CD8-positive, alpha-beta memory T cell (primary cell): ENCODE measurements at places on chromosomes 1 and 21.
A peak's percentile ranks its signal among the peaks of the same experiment; 100 is the strongest.

DNA sequence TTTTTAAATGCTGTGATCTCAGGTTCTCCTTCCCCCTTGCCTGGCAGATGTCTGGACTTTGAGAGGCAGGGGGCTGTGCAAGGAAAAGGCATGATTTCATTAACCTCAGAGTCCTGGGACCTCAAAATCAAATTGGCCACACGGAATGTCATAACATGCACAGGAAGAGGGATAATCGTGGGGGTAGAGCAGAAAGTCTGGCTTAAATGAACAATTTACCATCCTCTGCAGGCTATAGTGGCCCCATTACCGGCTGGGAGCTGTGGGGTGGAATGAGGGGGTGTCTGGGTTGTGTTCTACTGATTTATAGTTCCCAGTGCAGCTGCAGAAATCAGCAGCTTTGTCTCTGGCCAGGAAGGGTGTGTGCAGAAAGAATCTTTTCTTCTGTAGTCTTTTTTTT is 10.8 kb downstream of the OPRD1 start:
- H3K4me1 ChIP-seq: no peaks in the 10 kb centered on the region
- H3K27me3 ChIP-seq: no peaks in the 10 kb centered on the region
- no peak for DNase-seq

DNA sequence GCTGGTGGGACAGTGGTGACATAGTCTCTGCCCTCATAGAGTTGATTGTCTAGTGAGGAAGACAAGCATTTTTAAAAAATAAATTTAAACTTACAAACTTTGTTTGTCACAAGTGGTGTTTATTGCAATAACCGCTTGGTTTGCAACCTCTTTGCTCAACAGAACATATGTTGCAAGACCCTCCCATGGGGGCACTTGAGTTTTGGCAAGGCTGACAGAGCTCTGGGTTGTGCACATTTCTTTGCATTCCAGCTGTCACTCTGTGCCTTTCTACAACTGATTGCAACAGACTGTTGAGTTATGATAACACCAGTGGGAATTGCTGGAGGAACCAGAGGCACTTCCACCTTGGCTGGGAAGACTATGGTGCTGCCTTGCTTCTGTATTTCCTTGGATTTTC is 58.4 kb downstream of the LAMC2 start:
- no peaks in the 10 kb centered on the region for H3K4me1 ChIP-seq
- no peak for DNase-seq
- H3K4me3 ChIP-seq: no peak overlapping the region
- H3K36me3 ChIP-seq: no peaks in the 10 kb centered on the region
- H3K27me3 ChIP-seq: no peaks in the 10 kb centered on the region

DNA sequence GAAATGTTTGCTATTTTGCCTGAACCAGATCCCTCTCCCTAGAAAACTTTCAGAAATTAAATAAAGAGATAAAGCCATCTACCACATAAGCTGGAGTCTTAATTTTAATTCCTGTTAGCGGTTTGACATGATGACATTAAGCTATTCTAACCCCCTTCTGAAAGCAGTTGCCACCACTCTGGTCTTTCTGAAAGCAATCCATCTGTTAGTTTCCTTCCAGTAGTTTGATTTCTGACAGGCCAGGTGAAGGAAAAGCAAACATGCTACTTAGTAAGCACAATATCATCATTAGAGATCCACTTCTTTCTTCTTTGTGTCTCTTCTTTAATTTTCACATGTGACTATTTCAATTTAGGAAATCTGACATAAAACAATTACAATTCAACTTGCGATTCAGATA is 39.9 kb downstream of the RGL1 start:
- no peaks in the 10 kb centered on the region for H3K27me3 ChIP-seq
- H3K27ac ChIP-seq: no peak overlapping the region

DNA sequence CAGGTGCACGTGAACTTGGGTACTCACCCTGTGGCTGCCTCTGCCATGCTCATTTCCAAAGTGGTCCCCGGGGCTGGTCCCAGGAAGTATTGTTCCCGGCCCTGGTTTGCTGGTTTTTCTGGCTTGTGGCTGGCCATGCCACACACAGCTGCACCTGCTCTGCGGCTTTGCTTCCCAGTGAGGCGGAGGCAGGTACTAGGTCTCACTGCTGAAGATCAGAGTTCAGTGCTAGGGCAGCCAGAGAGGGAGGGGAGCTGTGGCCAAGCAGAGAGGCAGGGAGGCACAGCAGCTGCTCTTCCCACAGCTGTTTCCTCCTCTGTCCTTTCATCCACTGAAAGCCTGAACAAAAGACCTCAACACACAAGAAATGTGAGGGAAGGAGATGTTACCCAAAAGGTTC is 30.5 kb downstream of the ENO1 start:
- no peak overlapping the region for H3K27ac ChIP-seq
- no peaks in the 10 kb centered on the region for H3K4me1 ChIP-seq
- no peak overlapping the region for H3K4me3 ChIP-seq

- DNase-seq: no peak
- no peak overlapping the region for H3K27ac ChIP-seq
- H3K4me1 ChIP-seq: no peaks in the 10 kb centered on the region
- H3K36me3 ChIP-seq: no peaks in the 10 kb centered on the region
Measured at GRCh38 chr21:36437745-36438128, 42.2 kb downstream of the CLDN14 start.

DNA sequence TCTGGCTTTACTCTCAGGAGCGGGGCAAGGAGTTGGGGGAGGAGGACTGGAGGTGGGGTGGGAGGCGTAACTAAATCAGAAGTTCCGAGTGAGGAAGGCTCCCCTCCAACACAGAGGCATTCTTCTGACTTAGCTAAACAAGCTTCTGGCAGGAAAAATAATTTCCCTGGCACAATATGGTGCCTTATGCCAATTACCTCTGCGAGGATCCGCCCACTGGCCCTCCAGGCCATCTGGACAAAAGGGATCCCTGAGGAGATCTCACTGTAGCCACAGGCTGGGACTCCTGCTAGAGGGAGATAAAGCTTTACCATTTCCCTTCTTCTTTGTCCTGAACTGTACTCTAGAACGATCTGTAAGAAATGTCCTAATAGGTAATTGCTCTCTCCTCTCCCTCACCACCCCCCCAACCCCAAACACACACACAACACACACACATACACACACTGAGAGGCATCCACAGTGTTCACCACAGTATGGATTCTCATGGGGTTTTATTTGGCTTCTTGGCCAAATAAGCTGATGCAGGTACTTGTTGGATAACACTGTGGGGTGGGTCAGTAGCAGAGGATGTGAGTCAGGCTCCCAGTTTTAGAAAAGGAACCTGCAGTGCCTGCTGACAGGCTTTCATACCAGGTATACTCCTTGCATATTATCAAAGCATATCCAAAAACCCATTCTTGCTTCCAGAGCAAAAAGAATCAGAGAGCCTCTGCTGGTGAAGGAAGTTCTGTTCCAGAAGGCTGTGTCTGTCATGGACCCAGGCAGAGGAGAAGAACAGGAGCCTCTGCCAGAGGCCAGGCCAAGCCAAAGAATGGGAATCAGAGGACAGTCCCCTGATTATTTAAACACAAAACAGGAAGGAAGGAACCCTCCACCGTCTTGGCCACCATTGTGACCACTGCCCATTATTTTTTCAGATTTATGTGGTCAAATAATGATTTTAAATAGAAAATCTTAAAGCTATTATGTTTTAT is 169.1 kb downstream of the C1orf21 start:
- no peak overlapping the region for H3K4me3 ChIP-seq
- no peak overlapping the region for H3K27ac ChIP-seq
- H3K4me1 ChIP-seq: no peaks in the 10 kb centered on the region
- no peak for DNase-seq

GRCh38 chr1:33898406-33898805 is 34.5 kb downstream of the HMGB4 start:
- no peak for DNase-seq
- H3K4me3 ChIP-seq: no peak overlapping the region
- H3K27me3 ChIP-seq: no peaks in the 10 kb centered on the region
- no peaks in the 10 kb centered on the region for H3K4me1 ChIP-seq
- no peak overlapping the region for H3K27ac ChIP-seq

DNA sequence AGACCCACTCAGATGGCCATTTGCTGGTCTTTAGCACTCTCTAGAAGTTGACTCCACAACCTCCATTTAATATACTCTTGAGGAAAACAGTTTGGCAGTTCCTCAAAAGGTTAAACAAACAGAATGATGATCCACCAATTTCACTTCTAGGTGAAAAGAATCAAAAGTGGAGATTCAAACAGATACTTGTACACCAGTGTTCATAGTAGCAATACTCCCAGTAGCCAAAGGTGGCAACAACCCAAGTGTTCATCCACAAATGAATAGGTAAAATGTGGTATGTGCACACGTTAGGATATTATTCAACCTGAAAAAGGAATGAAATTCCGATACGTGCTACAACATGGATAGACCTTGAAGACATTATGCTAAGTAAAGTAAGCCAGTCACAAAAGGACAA is 6.3 kb downstream of the PRCC start:
- H3K27ac ChIP-seq: no peak overlapping the region
- no peak overlapping the region for H3K4me3 ChIP-seq
- no peak for DNase-seq
- peaks cover 52% of the 10 kb centered on the region for H3K4me1 ChIP-seq
- H3K27me3 ChIP-seq: no peaks in the 10 kb centered on the region

- H3K4me1 ChIP-seq: no peaks in the 10 kb centered on the region
- no peaks in the 10 kb centered on the region for H3K36me3 ChIP-seq
- H3K4me3 ChIP-seq: no peak overlapping the region
- no peak overlapping the region for H3K27ac ChIP-seq
- DNase-seq: no peak
Measured at GRCh38 chr21:41048145-41048544, 119.8 kb upstream of the BACE2 start.

DNA sequence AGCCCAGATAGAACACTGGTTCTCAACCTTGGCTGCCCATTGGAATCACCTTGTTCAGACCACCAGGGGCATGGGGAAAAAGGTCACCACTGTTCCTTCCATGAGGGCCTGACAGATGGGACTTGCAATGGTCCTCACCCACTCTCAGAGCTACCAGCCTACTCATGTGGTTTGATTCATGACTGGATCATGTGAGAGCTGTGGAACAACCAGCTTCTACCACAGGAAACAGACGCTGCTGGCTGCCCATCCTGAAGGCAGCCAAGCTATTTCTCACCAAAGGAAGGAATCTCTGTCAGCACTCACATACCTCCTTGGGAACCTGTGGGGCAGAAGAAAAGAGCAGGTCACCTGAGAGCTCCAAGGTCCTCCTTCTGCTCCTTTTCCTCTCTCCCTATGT is 53.6 kb downstream of the CAPN8 start:
- no peaks in the 10 kb centered on the region for H3K4me1 ChIP-seq
- H3K4me3 ChIP-seq: no peak overlapping the region
- H3K36me3 ChIP-seq: no peaks in the 10 kb centered on the region
- DNase-seq: no peak
- no peaks in the 10 kb centered on the region for H3K27me3 ChIP-seq

GRCh38 chr1:41343790-41344699 is 17.2 kb upstream of the FOXO6 start:
- no peaks in the 10 kb centered on the region for H3K36me3 ChIP-seq
- no peak overlapping the region for H3K27ac ChIP-seq
- H3K27me3 ChIP-seq: no peaks in the 10 kb centered on the region

GRCh38 chr1:25447547-25447946 is 16.9 kb downstream of the MACO1 start:
- no peak overlapping the region for H3K4me3 ChIP-seq
- H3K27me3 ChIP-seq: no peaks in the 10 kb centered on the region
- peaks cover 9% of the 10 kb centered on the region for H3K36me3 ChIP-seq

DNA sequence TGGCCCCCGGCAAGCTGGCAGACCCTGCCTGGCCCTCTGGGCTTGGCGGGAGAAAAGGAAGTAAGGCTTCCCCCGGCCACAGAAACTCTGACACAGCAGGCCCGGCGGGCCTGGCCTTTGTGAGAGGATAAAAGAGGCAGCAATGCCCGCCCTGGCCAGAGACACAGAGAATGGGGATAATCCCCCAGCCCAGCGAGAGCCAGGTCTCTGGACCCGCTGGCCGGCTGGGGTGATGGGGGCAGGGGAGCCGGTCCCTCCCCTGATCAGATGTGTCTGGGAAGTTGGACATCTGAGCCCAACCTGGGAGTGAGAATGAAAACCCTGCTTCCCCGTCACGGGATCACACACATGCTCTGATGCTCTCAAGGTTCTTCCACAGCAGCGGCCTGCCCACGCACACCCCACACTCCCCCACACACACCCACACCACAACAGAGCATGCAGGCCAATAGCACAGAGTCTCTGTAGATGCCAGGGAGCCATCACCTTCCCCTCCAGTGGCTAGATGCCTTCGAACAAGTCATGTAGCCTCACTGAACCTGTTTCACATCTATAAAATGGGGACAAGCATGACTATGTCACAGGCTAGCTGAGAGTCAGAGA is 4.2 kb downstream of the RSPO1 start:
- H3K36me3 ChIP-seq: no peaks in the 10 kb centered on the region
- DNase-seq: no peak
- no peak overlapping the region for H3K27ac ChIP-seq
- H3K27me3 ChIP-seq: peaks cover 53% of the 10 kb centered on the region

- H3K27me3 ChIP-seq: no peaks in the 10 kb centered on the region
- no peak overlapping the region for H3K27ac ChIP-seq
- H3K36me3 ChIP-seq: no peaks in the 10 kb centered on the region
Measured at GRCh38 chr1:214422137-214422671, 129.2 kb downstream of the PTPN14 start.

- H3K4me1 ChIP-seq: no peaks in the 10 kb centered on the region
- no peaks in the 10 kb centered on the region for H3K36me3 ChIP-seq
- no peaks in the 10 kb centered on the region for H3K27me3 ChIP-seq
- no peak overlapping the region for H3K4me3 ChIP-seq
- no peak for DNase-seq
Measured at GRCh38 chr1:79430437-79430836, 423.9 kb upstream of the ADGRL4 start.

GRCh38 chr1:165899461-165899941 is 72.1 kb downstream of the UCK2 start:
- no peak overlapping the region for H3K4me3 ChIP-seq
- no peaks in the 10 kb centered on the region for H3K36me3 ChIP-seq
- no peak for DNase-seq
- H3K27me3 ChIP-seq: no peaks in the 10 kb centered on the region
- H3K27ac ChIP-seq: no peak overlapping the region

- no peak overlapping the region for H3K27ac ChIP-seq
- H3K36me3 ChIP-seq: no peaks in the 10 kb centered on the region
- no peak for DNase-seq
- no peaks in the 10 kb centered on the region for H3K27me3 ChIP-seq
Measured at GRCh38 chr1:170009551-170009950, 64.9 kb downstream of the KIFAP3 start.

- H3K36me3 ChIP-seq: no peaks in the 10 kb centered on the region
- peaks cover 37% of the 10 kb centered on the region for H3K4me1 ChIP-seq
- peak overlapping the region; percentile 22 for H3K4me3 ChIP-seq
- no peak overlapping the region for H3K27ac ChIP-seq
- no peaks in the 10 kb centered on the region for H3K27me3 ChIP-seq
- DNase-seq: no peak
Measured at GRCh38 chr1:117370071-117370470, 2.8 kb downstream of the MAN1A2 start.

DNA sequence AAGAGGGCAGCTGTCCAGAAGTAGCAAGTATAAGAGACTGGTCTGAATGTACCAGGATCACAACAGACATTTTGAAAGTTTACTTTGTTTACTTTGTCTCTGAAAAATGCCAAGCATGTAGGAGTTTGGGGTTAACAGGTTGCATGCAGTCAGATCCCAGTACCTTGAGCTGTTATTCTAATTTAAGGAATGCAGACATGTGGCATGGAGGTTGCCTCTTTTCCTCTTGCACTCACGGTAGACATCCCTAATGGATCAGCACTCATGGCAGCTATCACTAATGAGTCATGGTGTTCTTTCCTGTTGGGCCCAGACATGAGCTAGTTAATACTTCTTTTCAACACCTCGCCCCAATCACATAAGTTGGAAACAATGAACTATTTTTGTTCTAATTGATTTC is 67.3 kb downstream of the GADD45A start:
- H3K27me3 ChIP-seq: no peaks in the 10 kb centered on the region
- no peak for DNase-seq
- H3K4me3 ChIP-seq: no peak overlapping the region
- no peaks in the 10 kb centered on the region for H3K36me3 ChIP-seq
- no peak overlapping the region for H3K27ac ChIP-seq
